Fibroblast of skin of right quadriceps (primary cell): ENCODE measurements at places on chromosomes 2 and 18.

GRCh38 chr2:41151746-41152145 is 699.9 kb upstream of the SLC8A1 start:
- no peak for DNase-seq

GRCh38 chr2:157611110-157611509 is 17.6 kb downstream of the ACVR1C start:
- DNase-seq, result no peak

DNA sequence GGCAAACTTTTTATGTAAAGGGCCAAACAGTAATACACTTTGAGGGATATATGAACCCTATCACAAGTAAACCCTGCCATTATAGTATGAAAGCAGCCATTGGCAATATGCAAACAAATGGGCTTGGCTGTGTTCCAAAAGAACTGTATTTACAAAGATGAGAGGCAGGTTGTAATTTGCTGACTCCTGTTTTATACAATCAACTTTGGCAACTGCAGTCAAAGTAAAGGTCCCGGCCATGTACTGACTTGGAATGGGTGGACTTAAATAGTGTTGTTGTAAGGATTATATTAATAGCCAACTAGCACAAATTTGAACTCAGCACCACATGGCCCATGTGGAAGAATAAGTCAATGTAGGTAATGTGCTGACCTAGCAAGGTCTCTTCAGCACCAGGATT is 223.4 kb downstream of the WDPCP start:
- no peak for DNase-seq

DNA sequence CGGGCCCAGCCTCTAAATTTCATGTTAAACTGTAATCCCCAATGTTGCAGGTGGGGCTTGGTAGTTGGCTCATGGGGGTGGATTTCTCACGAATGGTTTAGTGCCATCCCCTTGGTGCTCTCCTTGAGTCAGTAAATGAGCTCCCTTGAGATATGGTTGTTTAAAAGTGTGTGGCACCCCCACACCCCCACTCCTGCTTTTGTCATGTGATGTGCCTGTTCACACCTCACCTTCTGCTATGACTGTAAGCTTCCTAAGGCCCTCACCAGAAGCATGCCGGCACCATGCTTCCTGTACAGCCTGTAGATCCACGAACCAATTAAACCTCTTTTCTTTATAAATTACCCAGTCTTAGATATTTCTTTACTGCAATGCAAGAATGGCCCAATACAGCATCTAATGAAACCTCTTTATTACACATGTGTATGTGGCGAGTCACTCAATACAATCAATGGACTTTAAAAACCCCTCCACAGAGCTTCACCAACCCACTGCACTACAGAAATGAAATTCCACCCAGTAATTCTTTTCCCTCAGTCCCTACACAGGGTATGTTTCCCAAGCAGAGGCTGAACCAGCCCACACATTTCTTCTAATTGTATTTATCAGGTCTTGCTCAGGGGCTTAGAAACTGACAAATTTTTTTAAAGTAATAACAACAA is 47.3 kb downstream of the WDFY1 start:
- no peak for DNase-seq

DNA sequence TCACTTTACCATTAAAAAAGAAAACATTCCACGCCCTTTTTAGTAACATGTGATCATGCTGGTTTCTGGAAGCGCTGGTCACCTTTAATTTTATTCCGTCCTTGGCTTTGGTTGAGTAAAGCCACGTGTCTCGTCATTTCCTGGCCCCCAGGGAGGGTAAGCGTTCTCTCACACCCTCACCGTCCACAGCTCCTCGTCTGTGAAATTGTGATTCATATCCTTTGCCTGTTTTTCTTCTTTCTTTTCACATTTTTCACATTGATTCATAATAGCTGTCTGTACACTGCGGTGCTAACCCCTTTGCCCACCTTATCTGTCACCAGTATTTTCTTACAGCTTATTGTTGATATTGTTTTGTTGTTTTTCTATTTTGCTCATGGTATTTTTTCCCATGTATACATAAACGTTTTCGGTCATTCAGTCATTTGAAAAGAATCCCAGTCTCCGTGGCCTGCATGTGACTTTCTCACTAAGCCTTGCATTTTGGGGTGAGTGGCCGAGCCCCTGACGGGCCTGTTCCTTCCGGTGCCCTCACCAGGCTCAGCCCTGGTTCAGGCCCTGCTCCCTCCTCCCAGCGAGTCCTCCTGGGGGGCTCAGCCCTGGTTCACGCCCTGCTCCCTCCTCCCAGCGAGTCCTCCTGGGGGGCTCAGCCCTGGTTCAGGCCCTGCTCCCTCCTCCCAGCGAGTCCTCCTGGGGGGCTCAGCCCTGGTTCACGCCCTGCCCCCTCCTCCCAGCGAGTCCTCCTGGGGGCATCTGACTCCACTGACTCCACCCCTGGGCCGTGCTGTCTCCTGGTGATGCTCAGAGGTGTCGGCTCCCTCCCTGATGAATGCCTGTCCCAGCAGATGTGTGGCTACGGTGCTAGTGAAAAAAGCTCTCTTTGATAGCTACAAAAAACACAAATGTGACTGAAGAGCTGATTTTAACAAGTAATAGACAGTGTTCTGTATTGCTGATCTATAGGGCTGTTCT is 249.7 kb upstream of the PXDN start:
- DNase-seq, result peak; percentile 58

DNA sequence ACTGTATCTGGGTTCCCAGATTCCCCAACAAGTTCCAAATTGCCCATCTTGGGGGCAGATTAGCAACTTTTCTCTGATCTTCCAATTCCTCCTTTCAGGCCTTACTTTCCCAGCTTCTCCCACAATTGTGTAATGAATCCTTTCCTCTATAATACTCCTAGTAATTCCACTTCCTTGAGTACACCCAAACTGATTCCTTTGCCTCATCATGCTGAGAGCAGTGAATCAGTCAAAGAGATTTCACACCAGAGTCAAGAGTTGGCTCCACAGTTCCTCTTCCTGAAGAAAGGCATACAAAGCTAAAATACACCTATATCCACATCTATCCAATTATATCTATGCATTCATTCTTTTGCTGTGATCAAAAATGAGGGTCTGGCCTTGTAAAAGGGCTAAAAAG is 28.6 kb upstream of the DAPL1 start:
- DNase-seq, result no peak

GRCh38 chr2:147441182-147441581 is 403.6 kb upstream of the ACVR2A start:
- DNase-seq, result no peak

- peak; percentile 70 for DNase-seq
These were observed 86.9 kb downstream of the SOS1 start for GRCh38 chr2:39033980-39034379.

DNA sequence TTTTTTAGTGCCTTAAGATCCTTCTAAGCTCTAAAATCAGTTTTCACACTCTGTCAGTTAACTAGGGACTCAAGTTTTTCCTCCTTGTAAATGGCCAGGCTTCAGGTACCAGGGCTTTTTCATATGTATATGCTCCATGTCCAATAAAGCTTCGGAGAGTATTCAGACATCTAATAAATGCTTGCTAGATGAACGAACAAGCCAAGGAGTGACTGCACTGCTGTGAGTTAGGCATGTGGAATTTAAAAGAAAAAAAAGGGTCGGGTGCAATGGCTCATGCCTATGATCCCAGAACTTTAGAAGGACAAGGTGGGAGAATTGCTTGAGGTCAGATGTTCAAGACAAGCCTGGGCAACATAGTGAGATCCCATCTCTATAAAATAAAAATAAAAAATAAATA is 81.9 kb downstream of the CDH2 start:
- DNase-seq, result peak; percentile 58

DNA sequence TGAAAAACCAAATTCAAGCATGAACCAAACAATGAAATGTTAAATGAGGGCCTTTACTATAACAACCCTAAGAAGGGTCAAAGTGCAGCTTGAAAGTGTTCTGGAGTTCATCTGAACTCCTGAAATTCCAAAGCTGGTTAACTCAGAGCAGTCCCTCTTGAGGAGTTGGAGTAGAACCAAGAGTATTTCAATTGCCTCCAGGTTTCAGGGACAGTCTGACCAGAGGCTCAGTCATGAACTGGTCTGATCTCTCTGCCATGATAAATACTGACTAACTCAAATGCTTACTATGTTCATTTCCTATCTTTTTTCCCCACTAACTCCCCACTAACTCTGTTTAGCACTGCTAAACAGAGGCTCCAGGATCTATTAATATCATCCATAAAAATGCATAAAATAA is 2.7 kb downstream of the STARD7 start:
- peak; percentile 33 for DNase-seq

- no peak for DNase-seq
These were observed 14.9 kb downstream of the B3GNT7 start for GRCh38 chr2:231410293-231411004.

DNA sequence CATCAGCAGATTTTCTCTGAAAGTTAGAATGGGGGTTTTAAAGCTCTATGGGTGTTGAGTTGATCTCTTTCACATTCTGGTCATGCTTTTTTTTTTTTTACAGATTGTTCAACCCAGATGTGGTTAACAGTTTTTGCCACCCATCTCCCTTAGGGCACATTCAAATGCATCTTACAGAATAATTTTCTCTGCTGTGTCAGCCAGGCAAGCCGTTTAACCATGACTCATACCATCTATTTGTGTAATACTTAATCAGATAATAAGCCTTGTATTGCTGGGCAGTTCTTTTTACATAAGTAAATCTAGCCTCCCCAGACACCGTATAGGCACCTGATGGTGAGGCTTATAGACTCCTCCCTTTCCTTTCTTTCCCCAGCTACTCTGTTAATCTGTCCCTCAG is 62.0 kb downstream of the TGIF1 start:
- peak; percentile 82 for DNase-seq

- DNase-seq, result no peak
These were observed 1894.5 kb upstream of the CELF4 start for GRCh38 chr18:39460136-39460535.

DNA sequence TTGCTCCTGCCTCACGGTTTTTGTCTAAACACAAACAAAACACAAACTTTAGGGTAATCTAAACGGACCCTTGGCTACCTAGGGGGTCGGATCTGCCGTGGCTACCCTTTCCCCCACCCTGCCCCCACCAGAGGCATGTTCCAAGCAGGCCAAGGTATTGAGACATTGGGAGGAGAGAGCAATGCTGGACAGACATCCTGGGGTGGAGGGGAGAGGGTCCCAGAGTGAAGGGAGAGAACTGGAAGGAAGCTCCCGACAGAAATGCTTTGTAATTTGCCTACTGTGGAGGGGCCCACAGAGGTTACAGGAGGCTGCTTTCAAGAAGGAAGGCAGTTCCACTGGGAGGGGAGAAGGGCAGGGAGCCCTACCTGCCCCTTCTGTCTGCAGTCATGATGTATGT is 13.9 kb upstream of the MAT2A start:
- no peak for DNase-seq
